Panc1 (cell line): ENCODE measurements at places on chromosomes 6 and 20.

DNA sequence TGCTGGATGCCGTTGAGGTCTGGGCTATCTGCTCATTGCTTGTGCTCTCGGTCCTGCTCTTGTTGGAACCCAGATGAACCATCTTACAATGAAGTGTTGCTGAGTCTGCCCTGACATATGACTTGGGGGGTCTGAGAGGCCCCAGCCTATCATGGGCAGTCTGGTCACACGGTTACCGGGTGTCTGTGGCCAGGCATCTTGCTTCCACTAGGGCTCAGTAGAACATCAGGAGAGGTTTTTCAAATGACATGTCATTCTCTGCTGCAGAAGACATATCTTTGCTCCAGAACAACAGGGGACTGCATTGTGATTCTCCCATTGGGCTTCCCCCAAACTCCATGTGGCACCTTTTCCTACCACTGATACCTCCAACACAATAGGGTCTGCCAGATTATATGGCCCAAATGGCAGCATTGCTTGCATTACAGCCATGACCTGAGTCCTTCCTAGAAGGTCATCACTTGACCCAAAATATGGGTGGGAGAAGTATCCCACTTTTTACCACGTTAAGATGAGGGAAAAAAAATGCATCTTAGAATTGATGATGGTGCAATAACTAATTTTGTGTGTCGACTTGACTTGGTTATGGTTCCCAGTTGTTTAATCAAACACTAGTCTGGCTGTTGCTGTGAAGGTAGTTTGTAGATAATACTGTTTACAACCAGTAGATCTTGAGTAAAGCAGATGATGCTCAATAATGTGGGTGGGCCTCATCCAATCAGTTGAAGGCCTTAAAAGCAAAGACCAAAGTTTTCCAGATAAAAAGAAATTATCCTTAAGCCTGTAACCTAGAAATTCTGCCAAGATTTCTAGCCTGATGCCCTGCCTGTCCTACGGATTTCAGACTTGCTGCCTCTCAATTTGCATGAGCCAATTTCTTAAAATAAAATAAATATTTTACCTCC, 241.0 kb downstream of the QKI start:
- DNase-seq = no peak

- peak; percentile 74 for DNase-seq
These were observed 40.0 kb upstream of the OPN5 start for GRCh38 chr6:47741807-47742206.

GRCh38 chr6:168314948-168315347, 4.6 kb downstream of the DACT2 start:
- DNase-seq = no peak

DNA sequence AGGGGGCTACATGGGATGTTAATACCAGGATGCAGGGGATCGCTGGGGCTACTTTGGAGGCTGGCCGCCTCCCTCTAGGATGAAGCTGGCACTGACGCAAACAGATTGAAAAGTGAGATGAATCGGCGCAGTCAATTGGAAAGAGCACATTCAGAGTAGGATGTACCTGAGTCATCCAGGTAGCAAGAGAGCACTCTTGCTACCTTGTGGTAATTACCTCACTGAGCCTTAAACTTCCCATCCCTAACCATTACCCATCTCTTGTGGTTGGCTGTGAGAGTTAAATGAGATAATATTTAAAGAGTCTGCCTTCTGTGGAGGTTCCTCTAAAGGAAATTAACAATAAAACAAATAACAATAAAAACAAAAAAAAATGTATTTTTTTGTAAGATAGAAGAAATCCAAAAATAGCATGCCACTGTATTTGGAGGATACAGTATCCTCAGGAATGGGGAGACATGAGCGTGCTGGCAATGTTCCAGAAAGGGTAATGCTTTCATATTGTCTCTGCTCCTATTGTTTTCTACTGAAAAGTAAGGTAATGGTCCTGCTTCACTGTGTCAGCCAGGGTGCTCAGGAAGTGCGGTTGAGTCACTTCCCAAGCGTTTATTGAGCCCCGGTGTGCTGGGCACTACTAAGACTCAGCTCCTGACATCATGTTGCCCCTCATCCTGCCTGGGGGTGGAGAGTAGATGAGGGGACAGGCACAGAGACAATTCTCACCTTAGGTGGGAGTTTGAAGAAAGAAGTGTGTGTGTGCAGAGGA, 301.1 kb downstream of the EYA4 start:
- DNase-seq = no peak

DNA sequence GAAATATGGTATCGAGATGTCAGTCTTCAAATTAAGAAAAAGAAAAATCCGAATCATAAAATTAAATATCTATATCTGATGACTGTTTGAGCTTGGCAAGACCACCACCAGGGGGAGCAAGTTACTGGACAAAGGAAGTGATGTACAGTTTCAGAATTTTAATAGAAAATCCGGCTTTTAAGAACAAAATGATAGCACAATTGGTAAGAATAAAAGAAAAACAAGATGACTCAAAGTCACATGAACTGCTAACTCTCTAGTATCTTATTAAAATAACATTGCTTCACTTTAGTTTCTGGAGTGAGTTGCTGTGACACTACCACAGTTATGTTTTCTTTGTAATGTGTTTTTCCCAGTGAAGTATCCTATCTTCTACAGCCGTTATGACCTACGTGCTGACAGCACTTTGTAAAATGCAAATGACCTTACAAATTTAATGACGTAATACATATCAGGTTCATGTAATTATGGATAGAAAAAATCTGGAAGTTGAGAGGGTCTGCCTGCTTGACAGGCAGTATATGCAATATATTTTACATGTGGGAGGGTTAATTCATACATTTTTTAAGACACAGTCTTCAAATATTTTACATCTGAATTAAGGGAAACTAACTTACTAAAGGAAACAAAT, 405.3 kb upstream of the HS3ST5 start:
- DNase-seq = peak; percentile 8

DNA sequence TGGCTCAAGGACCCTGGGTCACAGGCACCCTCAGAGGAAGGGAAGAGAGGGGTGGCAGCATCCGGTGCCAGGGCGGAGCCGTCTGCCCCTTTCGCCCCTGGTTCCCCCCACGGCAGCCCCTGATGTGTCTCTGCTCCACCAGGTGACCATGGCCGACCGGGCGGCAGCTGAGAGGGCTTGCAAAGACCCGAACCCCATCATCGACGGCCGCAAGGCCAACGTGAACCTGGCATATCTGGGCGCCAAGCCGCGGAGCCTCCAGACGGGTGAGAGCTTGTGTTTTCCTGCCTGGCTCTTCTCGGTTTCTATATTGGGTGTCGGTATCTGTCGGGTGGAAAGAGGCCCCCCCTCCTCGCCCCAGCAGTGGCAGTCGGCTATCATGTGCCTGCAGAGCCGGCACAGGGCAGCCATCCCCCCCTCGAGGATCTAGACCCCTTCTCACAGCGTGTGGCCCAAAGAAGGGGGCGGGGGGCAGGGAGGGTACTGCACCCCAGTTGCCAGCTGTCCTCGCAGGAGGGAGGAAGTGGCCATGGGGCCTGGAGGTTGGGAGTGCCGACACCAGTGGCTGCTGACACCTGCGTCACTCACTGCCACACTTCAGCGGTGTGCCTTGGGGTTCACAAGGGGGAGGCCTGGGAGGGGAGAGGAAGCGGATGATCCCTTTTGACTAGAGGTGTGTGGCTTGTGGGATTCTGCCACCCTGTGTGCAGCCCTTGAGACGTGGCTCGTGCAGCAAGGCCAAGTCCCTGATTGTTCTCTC, 1.5 kb downstream of the RBM38 start:
- DNase-seq = no peak

DNA sequence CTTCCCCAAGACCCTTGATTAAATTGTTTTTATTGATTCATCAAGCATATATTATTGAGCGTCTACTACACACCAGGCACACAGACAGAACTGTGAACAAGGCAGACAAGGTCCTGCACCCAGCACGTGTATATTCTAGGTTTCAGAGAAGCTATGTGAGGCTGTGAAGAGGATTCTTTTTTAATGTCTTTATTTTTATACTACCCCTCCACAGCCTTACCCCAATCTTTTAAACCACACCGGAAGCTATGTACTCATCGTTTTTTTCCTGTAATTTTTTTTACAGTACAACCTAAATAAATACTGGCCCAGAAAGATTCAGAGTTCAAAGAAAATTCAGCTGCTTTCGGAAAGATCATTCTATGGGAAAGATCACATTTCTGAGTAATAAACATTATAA, 10.0 kb downstream of the SGK1 start:
- no peak for DNase-seq
